ENCODE measurements at places on chromosomes 13 and 19.

GRCh38 chr19:29083863-29084262 is 129.1 kb downstream of the UQCRFS1 start:
- no peak for DNase-seq

- DNase-seq = no peak
These were observed 33.1 kb downstream of the BICRA start for GRCh38 chr19:47641891-47642485.

- DNase-seq = no peak
These were observed 13.5 kb upstream of the TPM4 start for GRCh38 chr19:16062789-16063188.

- DNase-seq = no peak
These were observed 37.7 kb downstream of the CNMD start for GRCh38 chr13:52701728-52702465.

- no peak for DNase-seq
These were observed 3.8 kb upstream of the ATP1A3 start for GRCh38 chr19:41997851-41998229.

DNA sequence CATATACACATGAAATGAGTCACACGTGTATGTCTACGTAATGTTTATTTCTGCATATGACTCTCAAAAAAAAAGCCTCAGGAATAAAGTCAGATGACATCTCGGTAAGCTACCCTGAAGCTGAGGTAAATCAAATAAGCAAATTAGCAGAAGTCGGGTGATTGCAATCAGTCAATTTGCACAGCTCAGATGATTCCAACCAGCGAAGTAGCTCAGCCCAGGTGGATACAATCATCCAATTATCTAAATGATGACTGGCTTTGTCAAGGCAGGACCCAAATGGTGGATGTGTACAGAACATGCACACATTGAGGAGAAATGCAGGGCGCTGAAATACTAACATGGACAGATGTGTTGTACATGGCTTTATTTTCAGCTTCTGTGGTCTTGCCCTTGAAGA is 148.5 kb downstream of the ZNF486 start:
- no peak for DNase-seq

GRCh38 chr13:40420160-40420740 is 246.2 kb downstream of the FOXO1 start:
- no peak for DNase-seq

DNA sequence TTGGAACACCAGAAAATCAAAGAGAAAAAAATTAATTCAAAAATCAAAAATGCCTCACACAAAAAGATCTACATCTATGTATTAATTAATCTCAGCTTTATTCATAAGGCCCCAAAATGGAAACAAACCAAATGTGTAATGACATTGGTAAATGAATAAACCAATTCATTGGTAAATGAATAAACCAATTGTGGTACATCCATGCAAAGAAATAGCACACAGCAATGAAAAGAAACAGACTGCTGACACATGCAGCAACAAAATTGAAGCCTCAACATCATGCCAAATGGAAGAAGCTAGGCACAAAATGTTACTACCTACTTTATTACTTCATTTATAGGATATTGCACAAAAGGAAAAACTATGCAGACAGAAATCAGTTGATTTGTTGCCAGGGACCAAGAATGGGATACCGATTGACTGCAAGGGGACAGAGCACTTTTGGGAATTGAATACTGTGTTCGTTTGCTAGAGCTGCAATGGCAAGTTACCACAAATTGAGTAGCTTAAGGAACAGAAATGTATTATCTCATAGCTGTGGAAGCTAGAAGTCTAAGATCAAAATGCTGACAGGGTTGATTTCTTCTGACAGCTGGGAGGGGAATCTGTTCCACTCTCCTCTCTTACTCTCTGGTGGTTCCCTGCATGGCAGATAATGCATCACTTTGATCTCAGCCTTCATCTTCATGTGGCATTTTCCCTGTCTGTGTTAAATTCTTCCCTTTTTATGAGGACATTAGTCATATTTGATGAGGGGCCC is 252.8 kb downstream of the RFC3 start:
- DNase-seq = no peak

- DNase-seq = no peak
These were observed 12.9 kb downstream of the SYT3 start for GRCh38 chr19:50626795-50627194.

- DNase-seq = no peak
These were observed 15.5 kb upstream of the SERPINE3 start for GRCh38 chr13:51323824-51324511.

DNA sequence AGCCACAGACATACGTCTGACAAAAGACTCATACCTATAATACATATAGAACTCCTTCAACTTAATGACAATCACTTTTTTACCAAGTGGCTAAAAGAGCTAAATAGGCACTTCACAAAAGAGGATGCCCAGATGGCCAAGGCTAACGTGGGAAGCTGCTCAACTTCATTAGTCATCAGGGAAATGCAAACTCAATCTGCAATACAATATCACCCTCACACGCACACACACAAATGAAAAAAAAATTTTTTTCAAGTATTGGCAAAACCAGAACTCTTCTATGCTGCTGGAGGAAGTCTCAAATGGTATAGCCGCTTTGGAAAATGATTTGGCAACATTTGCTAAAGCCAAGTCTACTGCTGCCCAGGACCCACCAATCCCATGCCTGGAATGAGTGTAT is 14.6 kb upstream of the DNMT1 start:
- DNase-seq = no peak

DNA sequence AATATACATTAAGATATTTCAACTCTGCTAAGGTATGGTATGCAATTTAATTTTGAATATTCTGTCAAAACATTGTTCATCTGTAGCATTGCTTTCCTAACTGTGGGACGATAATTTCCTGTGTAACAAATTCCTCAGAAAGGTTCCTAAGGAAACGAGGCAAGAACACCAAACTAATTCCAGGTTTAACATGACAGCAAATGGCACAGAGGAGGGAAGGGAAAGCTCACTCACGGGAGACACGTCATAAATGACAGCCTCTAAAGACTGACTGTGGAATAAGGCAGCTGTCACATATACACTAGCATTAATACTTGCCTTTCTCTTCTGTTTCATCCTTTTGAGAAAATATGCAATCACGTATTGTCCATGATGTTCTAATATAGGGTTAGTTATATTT is 380.6 kb downstream of the LIG4 start:
- DNase-seq = no peak

DNA sequence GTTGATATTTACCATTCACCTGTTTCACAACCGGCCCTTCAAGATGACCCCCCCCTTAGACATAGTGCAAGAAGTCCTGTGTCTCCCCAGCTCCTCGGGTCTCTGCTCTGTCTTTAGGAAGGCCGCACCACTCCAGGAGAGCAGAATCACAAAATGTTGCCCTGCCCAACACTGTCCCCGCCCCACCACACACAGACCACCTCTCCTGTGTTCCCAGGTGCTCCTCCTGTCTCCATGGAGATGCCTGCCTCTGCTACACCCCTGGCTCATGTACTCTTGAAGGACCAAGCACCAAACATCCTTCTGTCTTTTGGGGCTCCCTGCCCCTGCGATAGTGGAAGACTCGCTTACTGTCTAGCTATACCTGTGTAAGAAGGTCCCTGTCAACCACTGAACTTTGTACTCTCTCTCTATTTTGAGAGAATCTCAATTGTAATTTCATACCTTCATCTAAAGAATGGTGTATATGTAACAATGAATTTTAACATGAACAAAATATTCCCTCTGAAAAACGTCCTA is 9.6 kb upstream of the TNFRSF19 start:
- DNase-seq = no peak

GRCh38 chr19:56125806-56126590 is 4.9 kb upstream of the ZNF787 start:
- DNase-seq = no peak

DNA sequence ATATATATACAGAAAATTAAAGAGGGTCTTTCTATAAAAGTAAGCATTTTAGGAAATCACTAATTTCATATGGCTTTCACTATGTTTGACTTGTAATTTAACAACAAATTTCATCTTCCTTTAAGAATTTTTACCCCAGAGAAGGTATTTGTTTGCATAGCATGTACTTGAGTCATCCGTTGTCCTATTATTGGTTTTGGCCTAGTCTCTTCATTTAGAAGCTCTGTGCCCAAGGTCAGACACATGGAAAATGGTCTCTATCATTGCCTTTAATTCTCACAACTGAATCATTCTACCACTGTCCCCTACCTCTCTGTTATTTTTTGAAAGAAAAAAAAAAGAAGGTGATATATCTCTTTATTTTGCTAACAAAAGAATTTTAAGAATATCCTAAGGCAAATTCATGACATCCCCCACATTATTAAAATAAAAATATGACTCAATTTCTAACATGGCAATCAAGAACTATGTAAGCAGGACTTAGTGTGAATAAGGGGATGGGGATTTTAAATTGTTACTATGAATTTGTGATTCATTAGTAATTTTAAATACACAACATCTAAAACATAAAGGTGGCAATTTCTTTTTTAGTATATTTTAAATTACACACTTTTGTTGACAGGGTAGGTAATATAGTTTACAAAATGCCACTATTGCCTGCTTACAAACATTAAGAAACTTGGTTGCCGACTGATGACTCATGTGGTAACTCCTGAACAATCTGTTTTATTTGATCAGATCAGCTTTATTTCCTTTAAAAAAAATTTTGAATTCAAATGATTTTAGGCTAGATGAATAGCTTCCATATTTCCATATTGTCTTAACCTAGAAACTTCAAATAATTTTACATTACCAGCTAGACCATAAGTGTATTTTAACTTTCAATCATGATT is 13.9 kb downstream of the SLITRK5 start:
- DNase-seq = no peak

GRCh38 chr13:43237616-43238015 is 214.2 kb downstream of the DNAJC15 start:
- no peak for DNase-seq

DNA sequence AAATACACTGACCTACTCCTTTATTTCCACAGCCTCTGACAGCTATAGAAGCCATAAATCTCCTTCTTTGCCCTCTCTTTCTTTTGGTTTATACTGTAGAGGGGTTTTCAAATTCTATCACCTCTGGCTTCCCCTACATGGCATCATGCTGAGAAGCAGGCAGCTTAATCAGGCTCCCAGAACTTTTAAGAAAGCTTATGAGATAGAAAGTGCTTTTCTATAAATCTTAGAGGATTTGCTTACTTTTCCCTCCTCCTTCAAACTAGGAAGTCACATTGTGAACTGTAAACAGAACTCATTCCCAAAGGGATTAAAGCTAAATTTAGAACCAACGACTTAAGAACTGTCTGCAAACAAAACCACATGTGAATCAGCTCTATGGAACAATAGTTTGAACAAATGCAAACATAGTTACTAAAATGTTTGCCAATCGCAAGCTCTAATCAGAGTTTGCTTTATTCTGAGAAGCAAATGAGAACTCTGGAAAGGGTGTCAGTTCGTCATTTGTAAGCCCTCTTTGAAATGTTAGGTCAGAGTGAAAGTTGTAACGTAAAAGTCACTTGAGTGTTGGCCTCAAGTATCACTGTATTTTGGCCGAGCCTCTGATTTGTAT is 344.1 kb downstream of the RFC3 start:
- DNase-seq = peak; percentile 89

- no peak for DNase-seq
These were observed 1130.4 kb upstream of the SLC10A2 start for GRCh38 chr13:104196611-104197010.

DNA sequence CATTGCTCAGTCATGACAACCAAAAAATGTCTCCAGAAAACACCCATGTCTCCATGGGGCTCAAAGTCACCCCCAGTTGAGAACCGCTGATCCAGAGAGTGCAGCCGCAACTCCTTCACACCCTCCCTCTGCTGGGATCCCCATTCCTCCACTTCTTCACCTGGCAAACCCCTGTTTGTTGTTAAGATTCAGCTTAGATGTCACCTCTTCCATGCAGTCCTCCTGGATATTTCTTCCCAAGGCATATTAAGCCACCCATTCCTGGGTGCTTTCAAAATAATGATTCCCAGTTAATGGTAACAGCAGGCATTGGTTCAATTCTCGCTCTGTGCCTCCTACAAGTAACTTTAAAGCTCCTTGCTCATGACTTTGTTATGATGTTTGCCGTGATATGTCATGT is 4.0 kb downstream of the OR10H1 start:
- no peak for DNase-seq

DNA sequence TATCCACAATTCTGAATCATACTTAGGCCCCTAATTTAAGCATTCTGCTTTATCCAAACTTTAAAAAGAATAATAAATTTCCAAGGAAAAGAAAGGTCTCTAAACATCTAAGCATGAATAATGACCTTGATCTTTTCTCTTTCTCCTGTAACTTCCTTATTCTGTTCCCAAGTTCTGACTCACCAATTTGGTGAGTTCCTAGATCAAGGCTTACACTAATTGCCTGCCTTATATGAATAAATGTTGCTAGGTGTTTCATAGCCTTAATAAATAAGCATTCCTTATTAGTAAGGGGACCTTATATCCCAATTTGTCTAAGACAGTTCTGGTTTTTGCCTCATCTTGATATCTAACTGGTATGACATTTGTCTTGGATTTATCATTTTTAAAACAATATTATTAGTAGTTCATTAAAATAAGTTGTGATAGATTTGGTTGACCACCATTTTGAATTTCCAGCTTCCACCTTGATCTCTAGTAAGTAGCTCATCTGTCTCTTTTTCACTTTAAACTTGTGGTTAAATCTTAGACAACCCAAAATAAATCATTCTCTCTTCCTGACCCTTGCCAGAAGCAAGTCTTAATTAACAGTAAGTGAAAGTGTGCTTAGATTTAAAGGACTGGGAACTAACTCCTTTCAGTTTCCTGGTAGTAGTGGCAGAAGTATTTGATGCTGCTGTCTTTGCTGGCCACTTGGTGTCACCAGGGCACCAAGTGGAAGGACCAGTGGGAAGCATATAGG is 121.2 kb upstream of the MLNR start:
- DNase-seq = no peak

DNA sequence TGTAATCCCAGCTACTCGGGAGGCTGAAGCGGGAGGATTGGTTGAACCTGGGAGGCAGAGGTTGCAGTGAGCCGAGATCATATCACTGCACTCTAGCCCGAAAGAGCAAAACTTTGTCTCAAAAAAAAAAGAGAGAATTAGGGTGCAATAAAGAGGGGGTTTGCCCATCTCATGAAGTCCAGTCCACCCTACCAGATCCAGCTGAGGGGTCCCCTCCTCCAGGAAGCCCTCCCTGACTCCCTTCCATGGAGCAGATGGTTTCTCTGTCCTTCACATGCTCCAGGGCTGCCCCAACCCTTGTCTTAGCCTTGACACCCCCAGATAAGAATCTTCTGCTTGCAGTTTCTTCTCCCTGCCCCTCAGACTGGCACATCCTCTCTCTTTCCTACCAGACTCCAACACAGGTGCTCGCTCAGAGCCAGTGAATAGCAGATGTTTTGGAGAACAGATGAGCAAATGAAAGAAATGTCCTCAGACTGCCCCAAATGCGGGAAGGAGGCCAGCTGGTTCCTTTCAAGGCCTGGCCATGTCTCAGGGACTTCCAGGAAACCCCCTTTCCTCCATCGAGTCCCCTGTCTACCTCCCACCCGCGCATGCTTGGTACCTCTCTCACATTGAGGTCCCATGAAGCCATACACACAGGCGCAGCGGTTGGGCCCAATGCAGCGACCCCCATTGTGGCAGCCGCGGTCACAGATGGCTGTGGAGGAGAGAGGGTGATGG is 5.0 kb downstream of the FBN3 start:
- no peak for DNase-seq

All from non-pigmented ciliary epithelial cell (primary cell).